ENCODE measurements at places on chromosomes 12 and 14.

DNA sequence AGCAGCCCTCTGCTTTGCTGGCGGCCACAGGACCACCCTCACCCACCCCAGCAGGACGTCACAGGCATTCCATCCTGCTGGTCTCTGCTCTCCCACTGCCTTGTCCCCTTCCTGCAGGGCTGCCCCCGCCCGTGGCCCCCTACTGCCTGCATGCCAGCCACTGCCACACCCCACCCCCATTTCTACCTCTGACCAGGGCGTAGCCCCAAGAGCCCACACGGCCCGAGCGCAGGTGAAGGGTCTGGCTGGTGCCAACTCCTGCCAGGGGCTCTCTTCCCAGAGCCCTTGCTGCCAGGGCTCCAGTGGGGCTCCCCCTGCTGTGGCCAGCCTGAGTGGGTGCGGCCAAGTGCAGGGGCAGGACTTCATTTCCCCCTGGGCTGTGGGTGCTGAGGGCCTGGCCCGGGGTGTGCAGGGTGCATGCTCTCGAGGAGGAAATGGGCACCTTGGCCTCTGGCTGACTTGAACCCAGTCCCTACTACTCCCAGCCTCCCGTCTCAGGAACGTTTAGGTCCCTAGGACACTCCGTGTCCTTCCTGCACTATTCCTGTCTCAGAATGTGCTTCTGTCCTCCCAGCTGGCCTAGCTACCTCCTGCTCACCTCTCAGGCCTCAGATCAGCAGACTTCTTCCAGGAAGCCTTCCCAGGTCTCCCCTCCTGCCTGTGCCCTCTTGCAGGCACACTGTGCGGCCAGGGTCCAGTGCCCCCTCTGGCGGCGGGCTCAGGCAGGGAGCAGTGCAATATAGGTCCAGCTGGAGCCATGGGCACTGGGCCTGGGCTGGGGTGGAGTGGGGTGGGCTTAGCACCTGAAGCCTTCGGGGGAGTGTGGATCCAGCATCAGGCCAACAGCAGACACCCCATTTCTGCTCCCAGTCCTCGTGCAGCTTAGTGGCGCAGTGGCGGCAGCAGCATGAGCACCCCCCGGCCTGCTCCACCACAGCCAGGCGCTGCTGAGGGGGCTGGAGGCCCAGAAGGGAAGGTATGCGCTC, 1.4 kb downstream of the LBHD2 start:
- DNase-seq, result no peak

- DNase-seq, result no peak
Measured at GRCh38 chr12:104631867-104632266, 175.1 kb downstream of the CHST11 start.

GRCh38 chr12:111807232-111807631, 34.8 kb upstream of the MAPKAPK5 start:
- DNase-seq, result no peak

DNA sequence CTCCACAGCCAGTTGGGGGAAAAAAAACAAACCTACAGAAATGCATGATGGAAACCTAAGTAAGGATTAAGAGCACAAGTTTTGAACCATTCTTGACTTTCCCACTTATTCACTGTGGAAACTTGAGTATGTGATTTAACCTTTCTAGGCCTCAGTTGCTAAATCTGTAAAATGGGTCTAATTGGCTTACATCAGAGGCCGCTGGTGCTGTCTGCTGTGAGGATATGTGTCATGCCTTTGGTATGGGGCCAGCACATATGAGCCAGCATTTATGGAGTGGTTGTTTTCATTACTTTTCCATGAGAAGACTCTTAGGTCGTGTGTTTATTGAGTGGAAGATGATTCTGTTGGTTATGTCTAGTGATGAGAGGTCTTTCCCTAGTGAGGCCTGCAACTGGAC, 102.4 kb downstream of the ESR2 start:
- no peak for DNase-seq

GRCh38 chr14:24535737-24536136, 27.7 kb upstream of the CMA1 start:
- no peak for DNase-seq

- DNase-seq, result no peak
Measured at GRCh38 chr14:89146274-89146673, 270.8 kb downstream of the FOXN3 start.

GRCh38 chr12:115109863-115110262, 425.9 kb upstream of the TBX3 start:
- no peak for DNase-seq

GRCh38 chr12:2422591-2422990, 369.8 kb downstream of the CACNA1C start:
- no peak for DNase-seq

DNA sequence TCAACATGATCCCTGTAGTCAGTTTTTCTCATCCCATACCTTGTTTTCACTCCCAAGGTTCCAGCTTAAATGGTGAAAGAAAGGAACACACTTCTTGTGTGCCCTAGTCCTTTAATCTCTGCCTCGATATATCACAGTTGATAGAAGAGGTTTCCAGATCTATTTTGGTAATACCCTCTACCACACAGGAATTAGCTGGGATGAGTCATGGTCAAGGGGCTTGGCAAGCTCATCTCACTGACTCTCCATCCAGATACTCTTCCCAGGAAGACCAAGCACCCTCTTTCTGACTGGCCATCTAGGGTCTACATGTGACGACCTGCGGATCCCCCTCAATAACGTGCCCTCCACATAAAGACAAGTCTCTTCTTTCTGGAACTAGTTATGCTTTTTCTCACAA, 277.9 kb downstream of the ITPR2 start:
- no peak for DNase-seq

- DNase-seq, result no peak
Measured at GRCh38 chr12:118220702-118221101, 84.8 kb downstream of the PEBP1 start.

DNA sequence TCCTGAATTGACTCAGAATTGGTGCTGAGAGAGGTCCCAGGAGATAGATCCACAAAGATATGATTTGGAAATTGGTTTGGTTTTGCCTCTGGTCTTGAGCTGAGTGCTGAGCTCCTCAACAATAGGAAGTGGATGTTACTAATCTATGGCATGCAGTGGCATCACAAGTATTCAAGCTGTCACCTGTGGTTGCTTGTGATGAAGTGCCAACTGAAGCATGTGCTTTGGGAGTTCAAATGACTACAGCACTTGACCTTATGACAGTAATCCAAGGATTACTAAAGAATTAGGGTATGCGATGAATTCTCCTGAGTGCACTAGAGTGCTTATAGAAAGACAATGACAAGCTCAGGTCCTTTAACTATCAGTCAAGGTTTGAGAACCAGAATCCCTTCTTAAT, 406.2 kb downstream of the NOVA1 start:
- DNase-seq, result no peak

- DNase-seq, result peak; percentile 66
Measured at GRCh38 chr12:105235732-105236476, at the start of gene APPL2. APPL2 (minus strand) TSS chr12:105236174; CDS start chr12:105236012, 162 bp downstream.

GRCh38 chr14:98169170-98169587, 1102.8 kb downstream of the BCL11B start:
- no peak for DNase-seq

- DNase-seq, result no peak
Measured at GRCh38 chr12:89047856-89048418, 304.4 kb downstream of the DUSP6 start.

DNA sequence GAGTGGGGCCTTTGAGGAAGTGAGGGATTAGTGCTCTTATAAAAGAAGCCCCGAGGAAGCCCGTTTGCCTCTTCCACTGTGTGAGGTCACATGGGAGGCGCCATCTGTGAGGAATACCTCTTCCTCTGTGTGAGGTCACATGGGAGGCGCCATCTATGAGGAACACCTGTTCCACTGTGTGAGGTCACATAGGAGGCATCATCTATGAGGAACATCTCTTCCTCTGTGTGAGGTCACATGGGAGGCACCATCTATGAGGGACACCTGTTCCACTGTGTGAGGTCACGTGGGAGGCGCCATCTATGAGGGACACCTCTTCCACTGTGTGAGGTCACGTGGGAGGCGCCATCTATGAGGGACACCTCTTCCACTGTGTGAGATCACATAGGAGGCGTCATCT, 69.7 kb downstream of the SLC24A4 start:
- DNase-seq, result no peak

DNA sequence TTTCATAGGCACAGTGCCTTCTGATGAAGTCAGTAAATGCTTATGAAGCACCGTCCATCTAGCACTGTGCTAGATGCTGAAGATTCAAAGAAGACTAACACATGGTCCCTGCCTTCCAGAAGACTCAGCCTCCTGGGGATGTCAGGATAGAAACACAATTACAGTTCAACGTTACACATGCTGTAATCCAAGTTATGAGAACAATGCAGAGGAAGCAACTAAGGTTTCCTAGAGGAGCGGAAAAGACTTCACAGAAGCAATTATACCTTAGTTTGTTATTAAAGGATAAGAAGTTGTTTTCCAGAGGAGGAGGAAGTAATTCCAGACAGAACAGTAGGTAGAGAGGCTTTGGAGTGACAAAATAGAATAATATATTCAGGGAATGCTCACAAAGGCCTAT, 66.9 kb upstream of the FGD4 start:
- DNase-seq, result no peak

DNA sequence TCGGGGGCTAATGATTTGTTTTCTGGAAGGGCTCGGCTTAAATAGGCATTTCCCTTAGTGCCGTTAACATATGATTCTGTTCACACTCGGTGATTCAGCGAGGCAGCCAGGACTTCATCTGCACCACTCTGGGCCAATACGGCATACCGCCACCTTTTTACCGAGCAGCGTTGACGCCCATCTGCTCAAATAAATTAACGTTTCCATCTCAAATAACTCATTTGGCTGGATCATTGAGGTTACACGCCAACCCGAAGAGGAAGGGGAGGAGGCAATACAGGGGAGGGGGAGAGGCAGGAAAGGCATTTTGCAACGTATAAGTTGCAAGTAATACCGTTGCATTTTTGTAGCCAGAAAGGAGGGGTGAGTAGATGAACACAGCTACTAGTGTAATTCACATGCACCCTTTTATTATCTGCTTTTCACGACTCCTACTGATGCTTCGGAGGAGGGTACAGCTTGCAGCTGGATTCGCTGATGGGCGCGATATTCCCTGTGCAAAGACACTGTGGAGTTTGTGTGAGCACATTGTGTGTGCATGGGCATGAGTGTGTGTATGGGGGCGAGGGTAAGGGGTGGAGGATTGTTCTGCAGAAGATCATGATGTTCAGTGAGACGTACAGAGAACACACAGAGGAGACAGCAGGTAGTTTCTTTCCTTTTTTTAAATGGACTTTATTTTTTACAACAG, 45.9 kb downstream of the MAP1LC3B2 start:
- no peak for DNase-seq

- no peak for DNase-seq
Measured at GRCh38 chr12:109385339-109386058, 37.8 kb downstream of the MYO1H start.

GRCh38 chr12:53676656-53677015, 753 bp upstream of the ATP5MC2 start:
- DNase-seq, result no peak

GRCh38 chr12:91887957-91888356, 257.7 kb downstream of the BTG1 start:
- no peak for DNase-seq

- no peak for DNase-seq
Measured at GRCh38 chr12:124687917-124688316, 120.5 kb upstream of the NCOR2 start.

GRCh38 chr14:31251028-31251958, 43.7 kb upstream of the HECTD1 start:
- no peak for DNase-seq

GRCh38 chr14:101197595-101198397, 294.3 kb upstream of the RTL1 start:
- DNase-seq, result peak; percentile 13

- no peak for DNase-seq
Measured at GRCh38 chr12:108641446-108642268, 8.0 kb upstream of the SELPLG start.

GRCh38 chr12:2378835-2379330, 326.1 kb downstream of the CACNA1C start:
- no peak for DNase-seq

DNA sequence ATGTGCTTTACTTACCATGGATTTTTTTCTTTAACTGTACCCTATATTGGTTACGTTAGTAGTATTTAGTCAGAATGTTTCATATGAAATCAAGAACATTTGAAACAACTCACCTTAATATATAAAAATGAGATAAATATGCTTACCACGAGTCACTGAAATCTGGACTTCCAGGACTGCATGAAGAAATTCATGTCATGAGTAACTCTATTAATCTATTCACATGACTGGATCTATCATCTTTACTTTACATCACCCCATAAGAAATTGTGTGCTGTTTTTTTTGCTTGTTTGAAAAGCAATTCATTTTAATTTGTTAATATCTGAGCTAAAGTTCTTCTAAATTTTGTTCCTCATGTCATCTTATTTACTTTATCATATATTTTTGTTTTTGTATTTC, 5.2 kb downstream of the EPYC start:
- no peak for DNase-seq

DNA sequence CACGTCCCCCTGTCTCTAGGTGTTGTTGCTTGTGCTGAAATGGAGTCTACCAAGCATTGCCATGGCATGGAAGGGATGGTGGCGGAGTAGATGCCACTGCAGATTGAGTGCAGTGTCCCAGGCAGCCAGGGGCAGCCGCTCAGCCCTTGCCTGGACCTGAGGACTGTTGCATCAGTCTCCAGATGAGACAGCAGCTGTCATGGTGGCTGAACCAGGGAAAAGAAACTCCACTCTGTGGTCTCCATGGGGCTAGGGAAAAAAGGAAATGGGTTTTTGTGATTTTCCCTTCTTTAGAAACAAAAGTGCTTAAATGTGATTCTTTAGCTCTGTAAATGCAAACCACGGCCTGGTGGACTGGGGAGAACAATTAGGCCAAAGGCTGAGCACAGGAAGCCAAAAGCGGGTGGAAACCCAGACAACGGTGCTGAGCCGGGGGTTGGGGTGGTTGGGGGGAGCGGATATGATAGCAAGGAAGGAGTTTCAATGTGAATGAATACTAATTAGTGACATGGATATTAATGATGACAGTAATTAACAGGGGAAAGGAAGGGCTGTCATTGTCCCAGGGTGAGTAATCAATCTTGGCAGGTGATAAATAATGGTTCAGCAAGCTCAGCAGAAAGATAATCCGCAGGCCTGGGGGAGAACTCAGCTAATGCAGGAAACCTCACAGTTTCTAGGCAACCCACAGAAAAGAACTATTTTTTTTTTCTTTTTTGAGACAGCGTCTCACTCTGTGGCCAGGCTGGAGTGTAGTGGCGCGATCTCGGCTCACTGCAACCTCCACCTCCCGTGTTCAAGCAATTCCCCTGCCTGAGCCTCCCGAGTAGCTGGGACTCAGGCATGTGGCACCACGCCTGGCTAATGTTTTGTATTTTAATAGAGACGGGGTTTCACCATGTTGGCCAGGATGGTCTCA, 442.6 kb downstream of the DPF3 start:
- no peak for DNase-seq

DNA sequence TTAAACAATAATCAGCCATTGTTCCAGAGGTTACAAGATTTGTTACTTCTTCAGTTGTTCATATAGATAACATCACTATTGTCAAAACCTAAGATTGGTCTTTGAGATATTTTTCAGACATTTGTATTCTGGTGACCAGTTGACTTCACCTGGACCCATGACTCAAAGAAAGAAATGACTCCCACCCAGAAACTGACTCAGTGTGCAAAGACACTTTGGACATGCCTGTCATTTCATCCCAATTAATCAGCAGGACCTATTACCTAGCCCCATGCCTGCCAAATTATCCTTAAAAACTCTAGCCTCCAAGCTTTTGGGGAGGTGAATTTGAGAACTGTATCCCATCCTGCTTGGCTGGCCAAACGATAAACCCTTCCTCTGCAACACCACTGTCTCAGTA, 27.7 kb upstream of the TSPAN11 start:
- no peak for DNase-seq

- no peak for DNase-seq
Measured at GRCh38 chr12:109928058-109928656, 28.1 kb downstream of the TCHP start.

GRCh38 chr14:77561881-77562280, 54.6 kb downstream of the SPTLC2 start:
- DNase-seq, result no peak

Measured in omental fat pad (tissue), 4 donors.